ENCODE measurements at places on chromosomes 5 and 9.

GRCh38 chr9:27533311-27533710 is 3.7 kb upstream of the MOB3B start:
- no peak for DNase-seq

GRCh38 chr9:110933350-110934001 is 104.8 kb downstream of the LPAR1 start:
- no peak for DNase-seq

GRCh38 chr5:149803641-149804468 is 73.7 kb downstream of the PPARGC1B start:
- no peak for DNase-seq

DNA sequence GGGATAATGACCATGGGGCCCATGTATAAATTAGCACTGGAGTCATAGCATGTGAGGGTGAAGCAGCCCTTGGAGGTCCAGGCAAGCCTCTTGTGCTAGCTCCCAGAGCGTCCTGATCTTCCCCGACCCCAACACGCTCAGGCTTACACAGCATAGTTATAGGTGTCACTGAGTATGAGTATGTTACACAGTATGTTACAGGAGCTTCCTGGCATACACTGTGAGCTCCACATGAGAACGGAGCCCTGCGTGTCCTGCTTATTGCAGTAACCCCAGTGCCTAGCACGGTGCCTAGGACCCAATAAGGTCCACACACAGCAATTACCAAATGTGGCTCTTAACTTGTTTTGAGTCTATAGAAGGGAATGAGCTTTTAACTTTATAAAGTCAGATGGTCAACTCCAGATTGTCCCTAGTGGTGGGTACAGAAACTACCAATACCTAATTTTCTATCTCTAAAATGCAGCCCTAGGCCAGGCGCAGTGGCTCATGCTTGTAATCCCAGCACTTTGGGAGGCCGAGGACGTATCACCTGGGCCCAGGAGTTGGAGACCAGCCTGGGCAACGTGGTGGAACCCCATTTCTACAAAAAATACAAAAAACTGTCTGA is 64.1 kb downstream of the PLAC8L1 start:
- DNase-seq, result no peak

- no peak for DNase-seq
Observed at GRCh38 chr5:61744690-61745619, 412.9 kb downstream of the ZSWIM6 start.
